ENCODE measurements at places on chromosomes 12 and 14.

DNA sequence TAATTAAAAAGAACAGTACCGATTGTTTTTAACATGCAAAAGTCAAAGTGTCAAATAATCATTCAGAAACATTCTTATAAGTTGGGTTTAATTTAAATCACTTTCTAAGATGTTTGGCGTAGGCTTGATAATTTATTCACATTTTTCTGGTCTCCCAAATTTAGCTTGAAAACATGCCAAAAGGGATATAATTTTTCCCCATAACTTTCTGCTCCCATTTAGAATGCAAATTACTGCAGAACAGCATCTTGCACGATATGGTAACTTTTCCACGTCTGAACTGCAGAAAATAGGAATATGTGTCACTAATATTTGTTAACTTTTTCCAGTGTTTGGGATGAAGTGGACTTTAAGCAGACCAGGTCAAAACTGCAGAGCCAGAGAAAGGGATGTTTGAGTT is 1592.4 kb upstream of the SEL1L start:
- no peak for DNase-seq

- DNase-seq: no peak
Measured at GRCh38 chr12:83473408-83474095, 786.8 kb downstream of the TMTC2 start.

- no peak for DNase-seq
Measured at GRCh38 chr12:75838309-75838708, 193.3 kb downstream of the PHLDA1 start.

DNA sequence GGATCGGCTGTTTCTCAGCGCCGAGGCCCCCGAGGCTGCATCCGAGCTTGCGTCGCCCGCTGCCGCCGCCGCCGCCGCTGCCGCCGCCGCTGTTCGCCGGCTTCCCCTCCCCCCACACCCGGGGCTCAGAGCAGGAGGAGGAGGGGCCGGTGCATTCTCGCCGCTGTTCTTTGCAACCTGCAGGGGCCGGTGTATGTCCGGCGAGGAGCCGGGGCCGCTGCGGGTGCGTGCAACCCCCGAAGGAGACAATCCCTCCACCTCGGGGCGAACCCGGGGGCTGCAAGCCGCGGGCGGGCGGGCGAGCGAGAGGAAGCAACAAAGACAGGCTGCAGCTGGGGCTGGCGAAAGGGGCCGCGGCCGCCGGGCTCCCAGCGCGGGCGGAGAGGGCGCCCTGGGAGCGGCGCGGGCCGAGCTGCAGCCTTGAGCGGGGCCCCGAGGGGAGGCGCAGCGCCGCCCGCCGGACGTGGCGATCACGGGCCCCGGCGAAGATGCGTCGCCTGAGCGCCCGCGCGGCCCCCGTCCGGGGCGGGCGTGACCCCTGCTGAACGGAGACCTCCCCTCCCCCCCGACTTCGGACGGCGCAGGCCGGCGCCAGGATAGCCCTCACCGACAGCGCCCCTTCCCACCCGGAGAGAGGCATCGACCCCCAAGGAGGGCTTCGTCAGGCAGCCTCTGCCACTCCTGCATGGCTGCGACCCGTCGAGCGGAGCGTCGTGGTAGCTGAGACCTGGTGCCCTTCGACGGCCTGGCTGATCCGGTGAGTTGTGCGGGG is 702 bp downstream of the FAM222A start:
- peak; percentile 71 for DNase-seq

GRCh38 chr12:107080299-107080698 is 13.1 kb downstream of the CRY1 start:
- no peak for DNase-seq

- DNase-seq: no peak
Measured at GRCh38 chr14:75084513-75084912, 15.1 kb downstream of the ZC2HC1C start.

GRCh38 chr12:86799616-86800015 is 543.4 kb upstream of the MGAT4C start:
- DNase-seq: no peak

DNA sequence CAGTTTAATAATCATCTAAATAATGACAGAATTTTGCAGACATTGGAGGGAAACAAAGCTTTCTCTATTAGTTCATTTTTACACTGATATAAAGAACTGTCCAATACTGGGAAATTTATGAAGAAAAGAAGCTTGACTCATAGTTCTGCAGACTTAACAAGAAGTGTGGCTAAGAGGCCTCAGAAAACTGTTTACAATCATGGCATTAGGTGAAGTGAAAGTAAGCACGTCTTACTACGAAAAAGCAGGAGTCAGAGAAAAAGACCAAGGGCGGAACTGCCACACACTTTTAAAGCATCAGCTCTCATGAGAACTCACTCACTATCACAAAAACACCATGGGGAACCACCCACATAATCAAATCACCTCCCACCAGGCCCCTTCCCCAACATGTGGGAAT is 804.4 kb downstream of the FLRT2 start:
- peak; percentile 38 for DNase-seq

- DNase-seq: peak; percentile 71
Measured at GRCh38 chr12:89135976-89136634, 216.2 kb downstream of the DUSP6 start.

- no peak for DNase-seq
Measured at GRCh38 chr12:47990351-47991105, 13.7 kb downstream of the COL2A1 start.

GRCh38 chr14:89339579-89339978 is 77.5 kb downstream of the FOXN3 start:
- no peak for DNase-seq

DNA sequence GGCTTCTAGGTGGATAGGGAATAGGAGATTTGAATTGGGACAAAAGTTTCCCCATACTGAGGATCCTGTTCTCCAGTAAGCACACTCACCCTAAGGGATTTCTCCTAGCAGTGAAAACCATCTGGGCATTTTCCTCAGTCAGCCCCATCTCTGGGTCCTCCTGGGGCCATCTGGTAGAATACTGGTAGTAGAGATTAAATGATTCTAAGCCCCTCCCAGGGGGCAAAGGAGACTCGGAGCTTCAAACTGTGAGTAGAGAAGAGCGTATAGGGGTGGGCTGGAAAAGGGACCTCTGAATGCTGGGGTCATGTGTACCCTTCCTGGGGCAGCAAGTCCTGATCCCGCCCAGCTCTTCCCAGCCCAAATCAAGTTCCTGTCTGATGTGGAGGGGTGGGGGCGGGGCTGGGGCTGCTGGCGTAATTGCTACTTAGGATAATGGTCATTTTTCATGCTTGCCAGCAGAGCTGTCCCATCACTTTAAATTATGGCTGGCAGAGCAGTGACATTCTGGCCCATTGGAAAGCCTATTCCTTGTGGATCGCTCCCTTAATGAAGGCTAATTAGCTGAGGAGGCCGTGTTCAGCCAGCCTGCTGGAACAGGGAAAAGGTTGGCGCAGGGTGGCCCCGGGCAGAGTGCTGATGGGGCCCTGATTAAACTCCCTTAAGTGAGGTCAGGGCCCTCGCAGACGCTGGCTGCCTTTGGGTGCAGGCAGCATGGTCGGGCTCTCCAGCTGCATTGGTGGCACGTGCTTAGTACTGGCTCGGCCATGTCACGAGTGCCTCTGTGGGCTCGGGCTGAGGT is 127.8 kb downstream of the TSPAN9 start:
- DNase-seq: no peak

DNA sequence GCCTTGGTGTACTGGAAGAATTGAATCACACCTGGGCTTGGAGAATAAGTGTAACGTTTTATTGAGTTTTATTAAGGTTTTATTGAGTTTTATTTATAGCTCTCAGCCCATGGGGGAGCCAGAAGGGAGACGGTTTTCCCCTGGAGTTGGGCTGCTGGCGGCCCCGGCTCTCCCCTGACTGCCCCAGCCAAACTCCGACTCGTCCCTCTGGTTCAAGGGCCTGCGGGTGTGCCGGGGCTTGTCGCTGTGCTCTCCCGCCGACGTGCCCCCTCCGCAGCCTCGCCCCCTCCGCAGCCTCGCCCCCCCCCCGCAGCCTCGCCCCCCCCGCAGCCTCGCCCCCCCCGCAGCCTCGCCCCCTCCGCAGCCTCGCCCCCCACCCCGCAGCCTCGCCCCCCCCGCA is 326.1 kb upstream of the RTL1 start:
- no peak for DNase-seq

- DNase-seq: no peak
Measured at GRCh38 chr12:115199831-115200230, 515.9 kb upstream of the TBX3 start.

DNA sequence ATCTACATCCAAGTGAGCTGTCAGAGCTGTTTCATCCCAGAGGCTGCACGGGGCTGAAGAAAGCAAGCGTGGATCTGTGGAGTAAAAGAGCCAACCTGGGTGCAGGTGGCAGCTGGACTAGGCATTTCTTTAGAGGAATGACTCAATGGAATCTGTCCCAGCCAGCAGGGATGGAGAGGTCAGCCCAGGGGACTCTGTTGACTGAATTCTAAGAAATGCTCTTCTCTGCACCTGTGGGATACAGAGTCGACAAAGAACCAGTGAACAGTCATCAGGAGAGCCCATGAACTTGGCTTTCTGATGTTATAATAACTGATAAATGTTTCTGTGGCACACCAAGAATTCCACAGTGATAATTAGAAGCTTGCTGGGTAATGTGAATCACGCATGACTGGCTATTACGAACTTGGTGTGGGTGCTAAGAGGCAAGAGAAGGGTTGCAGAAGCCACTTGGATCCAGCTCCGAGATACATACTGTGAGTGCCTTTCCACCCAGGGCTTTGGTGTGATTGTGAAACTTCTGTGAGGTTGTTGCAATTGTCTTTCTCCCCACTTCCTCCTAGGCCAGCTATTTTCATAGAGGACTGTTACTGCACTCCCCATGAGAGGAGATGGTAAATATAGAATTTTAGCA is 16.2 kb downstream of the PYGL start:
- DNase-seq: peak; percentile 92

DNA sequence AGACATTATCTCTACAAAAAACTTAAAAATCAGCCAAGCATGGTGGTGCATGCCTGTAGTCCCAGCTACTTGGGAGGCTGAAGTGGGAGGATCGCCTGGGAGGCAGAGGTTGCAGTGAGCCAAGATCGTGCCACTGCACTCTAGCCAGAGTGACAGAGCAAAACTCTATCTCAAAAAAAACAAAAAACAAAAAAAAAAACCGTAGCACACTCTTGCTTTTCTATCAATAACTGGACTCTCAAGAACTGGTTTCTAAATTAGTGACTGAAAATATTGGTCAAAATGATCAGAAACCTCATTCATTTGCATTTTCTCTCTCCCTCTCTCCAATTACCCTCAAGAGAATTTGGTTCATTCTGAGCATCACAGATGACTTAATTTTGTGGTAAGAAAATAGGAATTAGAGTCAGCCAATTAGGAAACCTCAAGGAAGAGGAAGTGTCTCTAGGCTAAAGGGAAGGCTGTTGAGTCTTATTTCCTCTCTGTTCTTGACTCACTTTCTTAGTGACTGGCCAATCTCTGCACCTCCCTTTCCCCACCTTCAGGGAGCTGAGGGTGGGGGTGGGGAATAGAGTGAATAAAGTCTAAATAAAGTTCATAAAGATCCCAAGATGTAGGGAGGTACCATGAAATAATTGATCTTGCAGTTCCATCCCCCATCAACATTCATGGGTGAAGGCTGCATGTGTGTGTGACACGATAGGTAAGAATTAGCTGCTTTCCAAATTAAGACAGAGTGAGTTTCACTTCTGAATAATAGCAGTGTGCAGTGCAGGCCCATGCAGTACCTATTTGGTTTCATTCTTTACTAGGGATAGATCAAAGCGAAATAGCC is 6.8 kb upstream of the PSMA6 start:
- peak; percentile 95 for DNase-seq

GRCh38 chr12:55637467-55637866 is 775 bp downstream of the OR10P1 start:
- no peak for DNase-seq

- DNase-seq: peak; percentile 82
Measured at GRCh38 chr12:121087467-121088194, 45.0 kb upstream of the P2RX7 start.

- no peak for DNase-seq
Measured at GRCh38 chr14:99447739-99448138, 32.9 kb downstream of the SETD3 start.

GRCh38 chr12:68476794-68477193 is 133.9 kb upstream of the RAP1B start:
- peak; percentile 18 for DNase-seq

DNA sequence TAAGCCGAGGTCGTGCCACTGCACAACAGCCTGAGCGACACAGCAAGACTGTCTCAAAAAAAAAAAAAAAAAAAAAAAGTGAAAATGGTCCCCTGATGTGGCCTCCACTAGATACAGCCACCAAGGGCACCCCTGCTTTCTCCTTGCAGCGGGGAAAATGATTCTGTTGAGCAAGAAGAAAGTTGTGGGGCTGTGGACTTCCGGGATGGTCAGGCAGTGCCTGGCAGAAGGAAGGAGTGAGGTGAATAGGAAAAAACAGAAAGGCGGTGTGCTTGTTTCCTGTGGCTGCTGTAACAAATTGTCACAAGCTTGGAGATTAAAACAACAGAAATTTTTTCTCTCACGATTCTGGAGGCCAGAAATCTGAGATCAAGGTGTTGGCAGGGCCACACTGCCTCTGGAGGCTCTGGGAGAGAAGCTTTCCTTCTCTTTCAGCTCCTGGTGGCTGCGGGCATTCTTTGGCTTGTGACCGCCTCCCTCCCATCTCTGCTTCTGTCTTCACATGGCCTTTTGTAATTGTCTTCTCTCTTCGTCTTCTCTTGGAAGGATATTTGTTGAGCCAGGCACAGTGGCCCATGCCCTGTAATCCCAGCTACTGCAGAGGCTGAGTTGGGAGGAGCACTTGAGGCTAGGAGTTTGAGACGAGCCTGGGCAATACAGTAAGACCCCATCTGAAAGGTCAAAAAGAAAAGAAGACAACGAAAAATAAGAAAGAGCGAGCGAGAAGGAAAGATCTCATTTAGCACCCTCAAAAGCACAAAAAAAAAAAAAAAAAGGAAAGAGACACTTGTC is 116.6 kb upstream of the MED13L start:
- DNase-seq: no peak

GRCh38 chr12:97960741-97961608 is 498.4 kb downstream of the RMST start:
- DNase-seq: peak; percentile 31

GRCh38 chr12:76240281-76240680 is 107.9 kb downstream of the BBS10 start:
- no peak for DNase-seq

DNA sequence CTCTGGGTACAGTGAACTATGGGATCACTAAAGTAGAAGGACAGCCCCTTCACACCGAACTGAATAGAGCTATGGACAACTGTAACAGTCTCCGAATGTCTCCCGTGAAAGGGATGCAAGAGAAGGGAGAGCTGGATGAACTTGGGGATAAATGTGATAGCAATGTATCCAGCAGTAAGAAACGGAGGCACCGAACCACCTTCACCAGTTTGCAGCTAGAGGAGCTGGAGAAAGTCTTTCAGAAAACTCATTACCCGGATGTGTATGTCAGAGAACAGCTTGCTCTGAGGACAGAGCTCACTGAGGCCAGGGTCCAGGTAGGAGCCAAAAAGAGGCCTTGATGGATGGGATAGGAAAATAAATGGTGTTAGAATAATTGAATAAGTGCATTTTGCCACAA is 3.5 kb downstream of the ALX1 start:
- no peak for DNase-seq

GRCh38 chr12:131620946-131621681 is 89.8 kb upstream of the SFSWAP start:
- DNase-seq: no peak
